ENCODE measurements at places on chromosomes 2 and 18.
A peak's percentile ranks its signal among the peaks of the same experiment; 100 is the strongest.

DNA sequence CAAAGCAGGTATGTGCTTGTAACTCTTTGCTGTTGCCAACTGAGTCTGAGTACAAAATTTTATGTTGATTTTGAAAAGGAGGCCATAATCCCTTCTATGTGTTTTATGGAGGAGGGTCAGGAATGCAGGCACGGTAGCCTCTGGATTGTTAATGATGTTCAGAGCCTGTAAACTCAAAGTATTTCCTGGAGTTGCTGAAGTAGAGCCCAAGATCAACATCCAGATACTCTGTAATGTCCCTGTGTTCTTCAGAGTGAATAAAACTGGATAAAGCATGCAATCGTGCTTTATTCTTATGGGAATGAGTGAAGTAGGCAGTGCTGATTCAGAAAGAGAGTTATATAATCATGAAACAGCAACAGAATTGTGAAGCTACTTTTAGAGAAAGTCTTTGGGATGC lies 61.8 kb upstream of the CHRNA1 start:
- DNase-seq = no peak

- DNase-seq = peak; percentile 52
These were observed 34.5 kb downstream of the NEURL3 start for GRCh38 chr2:96470636-96471035.

DNA sequence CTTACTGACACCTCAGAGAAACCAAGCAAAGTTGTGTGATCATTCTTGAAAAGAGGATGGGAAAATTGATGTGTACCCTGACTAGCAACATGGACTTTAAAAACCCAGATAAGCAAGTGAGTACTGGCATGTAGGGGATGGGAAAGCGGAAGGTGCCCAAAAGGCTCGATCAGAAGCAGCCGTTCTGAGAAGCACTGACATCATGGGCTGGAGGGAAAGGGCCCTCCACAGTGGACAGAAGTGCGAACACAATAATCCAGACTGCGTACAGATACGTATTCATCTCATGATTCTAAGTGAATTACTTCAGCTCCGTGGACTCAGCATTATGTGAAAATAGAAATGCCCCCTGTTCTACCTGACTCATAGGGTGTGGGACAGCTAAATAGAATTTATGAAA lies 42.2 kb downstream of the CDH2 start:
- DNase-seq = no peak

- no peak for DNase-seq
These were observed 11.9 kb downstream of the ZC3H15 start for GRCh38 chr2:186497928-186498327.

- DNase-seq = no peak
These were observed 155.3 kb downstream of the PRKCE start for GRCh38 chr2:45806563-45807358.
